T follicular helper cell (primary cell): ENCODE measurements at places on chromosomes 12 and 14.
A peak's percentile ranks its signal among the peaks of the same experiment; 100 is the strongest.

DNA sequence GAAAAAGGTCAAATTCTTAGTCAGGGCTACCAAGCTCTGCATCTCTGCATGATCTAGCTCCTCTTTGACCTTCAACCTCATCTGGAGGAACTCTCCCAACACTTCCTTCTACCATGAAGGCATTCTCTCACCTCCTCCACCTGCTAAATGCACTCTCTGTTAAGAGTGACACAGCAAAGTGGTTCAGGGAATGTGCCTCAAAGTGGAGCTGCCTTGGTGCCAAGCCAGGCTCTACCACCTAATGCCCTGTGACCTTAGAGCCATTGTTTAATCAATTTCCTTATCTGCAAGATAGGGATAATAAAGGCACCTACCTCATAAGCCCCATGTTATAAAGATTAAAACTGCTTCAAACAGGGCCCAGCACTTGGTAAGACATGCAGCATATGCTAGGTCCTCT, 236.7 kb downstream of the ANO2 start:
- no peak for DNase-seq

- DNase-seq = no peak
Observed at GRCh38 chr12:50041062-50041860, 16.0 kb upstream of the RACGAP1 start.

- DNase-seq = no peak
Observed at GRCh38 chr14:68681256-68682011, 111.4 kb downstream of the ZFP36L1 start.

DNA sequence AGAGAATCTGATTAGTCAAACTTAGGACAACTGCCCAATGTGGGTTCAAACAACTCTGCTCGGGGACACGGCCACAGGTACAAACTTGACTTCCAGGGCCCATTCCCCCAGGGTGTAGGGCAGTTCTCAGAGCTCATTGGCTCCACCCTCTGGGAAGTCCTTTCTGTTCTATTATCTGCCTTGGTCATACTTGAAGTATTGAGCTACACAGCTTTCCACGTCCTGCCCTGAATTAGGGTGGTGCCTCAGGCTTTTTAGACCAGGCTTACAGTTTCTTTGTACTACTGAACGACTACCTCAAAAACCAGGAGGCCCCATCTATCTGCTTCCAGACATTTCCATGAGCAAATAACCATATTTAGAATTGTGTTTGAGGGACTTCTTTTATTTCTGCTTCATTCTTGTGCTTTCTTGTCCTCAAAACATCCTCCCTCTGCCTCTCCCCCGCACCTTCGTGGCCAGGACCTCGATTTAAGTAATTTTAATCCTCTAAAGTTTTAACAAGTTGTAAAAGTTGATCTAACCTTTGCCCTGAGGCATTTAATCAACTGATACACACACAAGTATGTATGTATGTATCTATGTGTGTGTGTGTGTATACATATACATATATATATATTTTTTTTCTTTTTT, 281.7 kb upstream of the AMIGO2 start:
- peak; percentile 2 for DNase-seq

DNA sequence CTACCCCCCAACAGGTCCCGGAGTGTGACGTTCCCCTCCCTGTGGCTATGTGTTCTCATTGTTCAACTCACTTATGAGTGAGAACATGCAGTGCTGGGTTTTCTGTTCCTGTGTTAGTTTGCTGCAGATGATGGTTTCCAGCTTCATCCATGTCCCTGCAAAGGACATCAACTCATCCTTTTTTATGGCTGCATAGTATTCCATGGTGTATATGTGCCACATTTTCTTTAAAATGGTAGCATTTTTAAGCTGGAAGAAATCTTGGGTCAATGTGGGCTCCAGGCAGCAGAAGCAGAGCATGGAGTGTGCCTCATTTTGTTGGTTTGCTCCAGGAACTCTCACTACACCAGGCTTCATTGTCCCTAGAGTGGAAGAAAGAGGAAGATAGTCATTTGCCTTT, 47.6 kb upstream of the ITPR2 start:
- DNase-seq = no peak

DNA sequence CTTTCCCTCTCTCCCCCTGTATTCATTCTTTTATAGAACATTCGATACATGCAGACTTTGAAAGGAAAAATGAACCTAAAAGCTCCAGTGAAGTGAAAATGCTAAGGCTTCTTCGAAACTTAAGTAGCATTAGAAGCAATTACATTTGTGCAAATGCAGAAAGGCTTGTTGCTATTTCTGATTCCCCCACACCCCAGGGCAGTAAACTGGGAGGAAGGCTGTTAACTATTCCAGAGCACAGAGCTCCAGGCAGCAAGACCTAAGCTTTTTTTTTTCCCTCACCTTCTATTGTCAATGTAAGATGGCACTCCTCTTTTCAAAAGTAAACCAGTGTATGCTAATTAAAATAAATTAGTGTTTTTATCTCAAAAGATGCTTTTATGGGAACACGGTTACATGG, 448.9 kb upstream of the TBX3 start:
- DNase-seq = no peak

DNA sequence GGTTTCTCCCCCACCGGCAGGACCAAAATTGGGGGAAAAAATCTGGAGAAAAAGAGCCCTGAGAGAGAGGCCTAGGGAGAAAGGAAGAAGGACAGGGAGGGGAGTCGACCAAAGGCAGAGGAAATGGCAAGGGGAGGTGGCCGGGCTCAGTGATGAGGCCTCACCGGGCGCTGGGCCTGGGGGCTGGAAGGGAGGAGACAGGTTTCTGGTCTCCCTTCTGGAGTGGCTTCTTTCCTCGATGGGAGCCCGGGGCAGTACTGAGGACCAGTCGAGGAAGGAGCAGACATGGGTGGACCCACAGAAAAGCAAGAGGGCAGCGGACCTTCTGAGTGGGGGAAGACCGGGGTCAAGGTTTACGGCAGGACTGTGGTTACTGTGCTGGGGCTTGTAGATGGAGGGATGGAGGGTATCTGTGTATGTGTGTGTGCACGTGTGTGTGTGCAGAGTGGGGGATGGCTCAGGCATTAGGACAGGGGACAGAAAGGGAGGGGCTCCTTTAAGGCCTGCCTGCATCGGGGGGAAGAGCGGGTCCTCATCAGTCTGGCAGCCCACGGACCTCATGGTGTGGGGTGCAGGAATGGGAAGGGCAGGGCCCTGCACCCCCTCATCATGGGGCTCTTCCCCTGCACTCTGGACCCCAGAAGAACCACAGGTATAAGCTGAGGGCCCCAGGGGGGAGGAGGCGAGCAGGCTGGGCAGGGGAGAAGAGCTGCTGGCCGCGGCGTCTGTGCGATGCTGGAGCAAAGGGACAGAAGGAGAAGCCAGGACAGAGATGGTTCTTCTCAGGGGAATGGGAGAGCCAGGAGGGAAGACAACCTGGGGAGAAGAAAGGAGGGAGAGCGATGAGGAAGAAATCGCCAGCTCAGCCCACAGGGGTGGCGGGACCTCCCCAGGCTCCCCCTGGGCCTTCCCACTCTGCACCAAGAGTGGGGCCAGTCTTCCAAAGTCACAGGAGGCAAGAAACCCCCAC, 15.1 kb upstream of the RPLP0 start:
- DNase-seq = no peak

DNA sequence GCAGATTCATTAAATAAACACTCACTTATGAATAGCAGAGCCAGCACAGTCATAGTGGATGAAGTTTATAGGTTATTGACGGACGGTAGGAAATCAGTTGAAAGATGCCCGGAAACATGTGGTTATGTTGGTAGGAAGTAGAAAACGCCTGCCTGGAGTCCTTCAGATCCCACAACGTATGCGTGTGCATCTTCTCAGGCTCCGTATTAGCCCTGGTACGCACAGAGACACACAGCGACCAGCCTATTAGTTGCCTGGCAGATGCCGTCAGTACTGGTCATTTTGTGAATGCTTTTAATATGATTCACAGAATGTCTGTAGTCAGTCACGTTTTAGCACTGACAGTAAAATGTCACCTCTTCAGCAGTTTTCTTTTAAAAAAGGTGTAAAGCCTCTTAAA, 196.4 kb downstream of the RGS6 start:
- no peak for DNase-seq

DNA sequence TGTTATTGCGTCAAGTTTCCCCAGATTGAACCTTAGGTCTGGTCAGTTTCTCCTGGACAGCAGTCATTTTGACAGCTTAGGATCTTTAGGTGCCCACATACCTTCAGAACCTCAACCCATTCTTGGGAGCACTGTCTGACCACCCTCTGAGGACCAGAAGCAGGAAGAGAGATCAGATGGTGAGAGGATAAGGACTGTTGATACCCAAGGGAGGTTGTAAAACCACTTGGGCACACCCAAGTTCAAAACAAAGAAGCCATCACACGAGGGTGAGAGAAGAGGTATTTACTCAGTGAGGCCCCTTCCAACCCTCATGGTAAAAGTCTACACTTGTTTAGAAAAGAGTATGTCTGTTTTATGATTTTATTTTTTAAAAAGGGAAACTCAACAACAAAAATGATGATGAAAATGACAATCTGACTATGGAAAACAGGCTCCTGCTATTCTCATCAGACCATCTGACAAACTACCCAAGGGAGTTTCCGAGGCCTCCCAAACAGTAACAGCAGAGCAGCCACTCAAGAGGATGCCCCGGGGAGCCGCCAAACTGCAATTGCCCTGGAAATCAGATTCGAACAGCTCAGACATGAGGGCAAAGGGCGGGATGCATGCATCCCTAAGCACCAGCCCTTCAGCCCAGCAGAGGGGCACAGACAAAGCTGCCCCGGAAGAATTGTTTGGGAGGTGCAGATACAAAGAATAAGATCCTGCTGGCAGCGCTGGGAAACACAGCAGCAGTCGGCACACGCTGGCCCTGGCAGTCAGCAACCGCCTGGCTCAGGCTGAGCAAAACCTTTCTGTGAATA, 162.6 kb upstream of the PLEKHG7 start:
- no peak for DNase-seq

DNA sequence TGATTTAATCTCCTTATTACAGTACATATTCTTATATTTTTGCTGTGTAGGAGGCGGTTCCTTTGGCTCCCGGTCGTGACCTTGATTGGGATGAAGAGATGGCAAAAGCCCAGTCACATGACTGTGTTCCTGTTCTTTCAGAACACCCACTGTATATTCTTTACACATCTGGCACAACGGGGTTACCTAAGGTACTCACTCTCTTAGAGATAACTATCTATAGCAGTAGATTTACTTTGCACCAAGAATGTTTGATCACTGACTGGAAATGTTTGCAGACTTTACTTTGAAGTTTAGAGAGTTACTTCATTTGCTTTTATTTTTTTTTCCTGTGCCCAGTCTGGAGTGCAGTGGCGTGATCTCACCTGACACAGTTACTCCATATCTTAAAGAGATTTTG, 65.2 kb downstream of the ACSS3 start:
- DNase-seq = no peak

DNA sequence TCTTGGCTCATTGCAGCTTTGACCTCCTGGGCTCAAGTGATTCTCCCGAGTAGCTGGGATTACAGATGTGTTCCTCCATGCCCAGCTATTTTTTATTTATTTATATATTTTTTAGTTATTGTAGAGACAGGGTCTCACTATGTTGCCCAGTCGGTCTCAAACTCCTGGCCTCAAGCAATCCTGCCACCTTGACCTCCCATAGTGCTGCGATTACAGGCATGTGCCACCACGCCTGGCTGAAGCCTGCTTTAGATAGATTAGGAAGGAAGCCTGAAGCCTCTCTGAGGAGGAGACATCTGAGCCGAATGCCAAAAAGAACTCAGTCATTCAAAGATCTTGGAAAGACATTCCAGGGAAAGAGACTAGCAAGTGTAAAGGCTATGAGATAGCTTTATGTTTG, 10.2 kb downstream of the INHBC start:
- no peak for DNase-seq

- DNase-seq = no peak
Observed at GRCh38 chr12:54479421-54479820, 6.0 kb upstream of the GTSF1 start.

DNA sequence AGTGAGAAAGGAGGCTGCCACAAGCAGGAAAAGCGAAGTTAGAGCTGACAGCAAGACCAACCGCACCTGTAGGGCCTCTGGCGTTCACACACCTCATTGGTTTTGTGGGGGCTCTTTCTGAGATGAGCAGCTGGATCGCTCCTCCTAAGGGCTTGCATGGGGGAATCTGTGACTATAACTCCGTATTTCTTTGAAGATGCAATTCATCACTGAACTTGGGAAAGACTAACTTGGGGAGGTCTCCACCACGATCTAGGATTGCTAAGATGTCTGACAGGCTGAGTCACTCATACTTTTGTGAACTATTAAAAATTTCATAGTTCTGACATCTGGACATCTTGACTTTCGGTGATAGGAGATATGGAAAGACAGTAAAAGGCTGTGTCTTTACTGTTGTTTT, 173.6 kb downstream of the ETV6 start:
- no peak for DNase-seq

- no peak for DNase-seq
Observed at GRCh38 chr14:54450535-54450934, 9.4 kb upstream of the CNIH1 start.

DNA sequence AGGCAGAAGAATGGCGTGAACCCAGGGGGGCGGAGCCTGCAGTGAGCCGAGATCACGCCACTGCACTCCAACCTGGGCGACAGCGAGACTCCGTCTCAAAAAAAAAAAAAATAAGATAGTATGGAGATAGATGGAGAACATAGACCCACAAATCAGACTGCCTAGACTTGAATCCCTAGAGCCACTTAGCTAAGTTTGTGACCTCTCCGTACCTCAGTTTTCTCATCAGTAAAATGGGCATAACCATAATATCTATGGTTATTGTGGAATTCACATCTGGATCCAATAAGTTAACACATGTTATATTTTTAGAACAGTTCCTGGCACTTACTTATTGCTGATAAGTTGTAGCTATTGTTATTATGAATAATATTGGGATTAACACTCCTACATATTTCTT, 7.2 kb downstream of the PROX2 start:
- DNase-seq = no peak

DNA sequence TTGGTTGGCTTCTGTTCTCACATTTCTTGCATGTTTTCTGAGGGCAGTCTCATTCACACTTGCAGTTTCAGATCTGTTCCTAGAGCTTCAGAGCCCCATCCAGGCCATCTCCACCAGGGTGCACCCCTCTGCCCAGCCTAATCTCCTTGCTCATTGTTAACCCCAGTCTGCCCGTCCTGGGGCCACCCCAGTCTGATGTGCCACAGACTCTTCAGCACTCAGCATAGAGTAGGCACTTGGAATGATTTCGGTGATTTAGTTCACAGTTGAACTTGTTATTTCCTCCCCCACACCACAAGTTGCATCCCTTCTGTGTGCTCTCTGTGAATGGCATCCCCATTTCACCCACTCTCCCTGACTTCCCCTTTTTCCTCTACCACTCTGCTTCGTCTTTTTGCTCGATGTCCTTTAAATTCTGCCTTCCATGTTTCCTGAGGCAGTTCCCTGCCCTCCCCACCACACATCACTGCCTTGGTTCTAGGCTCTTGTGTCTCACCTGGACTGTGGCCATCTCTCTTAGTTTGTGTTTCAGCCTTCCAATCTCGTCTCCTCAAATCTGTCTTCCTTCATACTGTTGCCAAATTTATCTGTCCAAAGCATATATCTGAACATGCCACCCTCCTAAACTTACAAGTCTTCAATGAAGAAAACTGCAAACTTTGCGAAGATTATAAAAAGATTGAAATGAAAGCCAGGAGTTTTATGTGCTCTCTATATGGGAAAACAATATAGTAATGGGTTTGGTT, 41.5 kb downstream of the ANO6 start:
- DNase-seq = no peak
